A673 (cell line): ENCODE measurements at places on chromosomes 12 and 14.

GRCh38 chr14:77965919-77966435, 166.1 kb downstream of the ADCK1 start:
- DNase-seq, result no peak

DNA sequence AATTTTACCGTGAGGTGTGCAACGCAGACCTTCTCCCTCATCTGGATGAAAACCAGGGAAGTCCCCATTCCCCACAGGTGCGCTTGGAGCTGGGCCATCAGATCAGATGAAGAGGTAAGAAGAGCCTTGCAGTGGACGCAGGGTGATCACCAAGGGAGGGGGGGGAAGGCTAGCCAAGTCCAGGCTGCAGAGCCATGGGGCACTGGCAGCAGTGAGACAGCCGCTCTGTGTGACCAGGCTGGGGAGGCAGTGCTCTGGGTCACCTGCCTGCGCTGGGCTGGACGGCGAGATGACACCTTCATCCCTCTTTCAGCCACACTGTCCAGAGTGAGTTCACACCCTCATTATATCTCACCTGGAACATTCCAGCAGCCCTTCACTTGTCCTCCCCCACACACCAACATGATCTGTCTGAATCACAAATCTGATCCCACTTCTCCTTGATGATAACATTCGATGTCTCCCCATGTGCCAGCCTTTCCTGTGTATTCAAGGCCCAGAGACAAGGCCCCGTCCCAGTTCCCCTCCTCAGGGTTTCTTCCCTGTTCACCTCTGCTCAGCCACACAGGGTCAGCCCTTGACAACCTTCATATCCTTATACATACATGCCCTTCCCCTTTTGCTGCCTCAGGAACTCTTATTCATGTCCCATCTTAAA, 65.9 kb upstream of the VASH1 start:
- no peak for DNase-seq

GRCh38 chr14:32985866-32986265, 47.2 kb downstream of the NPAS3 start:
- DNase-seq, result peak; percentile 65

DNA sequence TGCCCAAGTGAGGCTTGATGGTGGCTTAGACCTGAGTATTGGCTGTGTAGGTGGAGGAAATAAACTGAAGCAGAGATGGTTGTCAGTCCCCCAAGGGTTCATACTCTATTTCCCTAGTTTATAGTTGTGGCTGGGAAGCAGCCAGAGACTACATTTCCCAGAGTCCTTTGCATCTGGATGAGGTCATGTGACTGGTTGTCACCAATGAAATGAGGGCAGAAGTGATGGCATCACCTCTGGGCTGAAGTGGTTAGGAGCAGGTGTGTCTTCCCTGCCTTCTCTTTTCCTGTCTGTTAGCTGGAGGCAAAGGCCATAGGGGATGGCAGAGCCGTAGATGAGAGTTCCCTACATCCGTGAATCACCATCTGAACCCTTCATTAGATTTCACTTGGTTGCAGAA, 16.3 kb upstream of the NOS1 start:
- DNase-seq, result peak; percentile 23

- peak; percentile 68 for DNase-seq
Observed at GRCh38 chr12:107318806-107319532, 225.6 kb upstream of the CRY1 start.

DNA sequence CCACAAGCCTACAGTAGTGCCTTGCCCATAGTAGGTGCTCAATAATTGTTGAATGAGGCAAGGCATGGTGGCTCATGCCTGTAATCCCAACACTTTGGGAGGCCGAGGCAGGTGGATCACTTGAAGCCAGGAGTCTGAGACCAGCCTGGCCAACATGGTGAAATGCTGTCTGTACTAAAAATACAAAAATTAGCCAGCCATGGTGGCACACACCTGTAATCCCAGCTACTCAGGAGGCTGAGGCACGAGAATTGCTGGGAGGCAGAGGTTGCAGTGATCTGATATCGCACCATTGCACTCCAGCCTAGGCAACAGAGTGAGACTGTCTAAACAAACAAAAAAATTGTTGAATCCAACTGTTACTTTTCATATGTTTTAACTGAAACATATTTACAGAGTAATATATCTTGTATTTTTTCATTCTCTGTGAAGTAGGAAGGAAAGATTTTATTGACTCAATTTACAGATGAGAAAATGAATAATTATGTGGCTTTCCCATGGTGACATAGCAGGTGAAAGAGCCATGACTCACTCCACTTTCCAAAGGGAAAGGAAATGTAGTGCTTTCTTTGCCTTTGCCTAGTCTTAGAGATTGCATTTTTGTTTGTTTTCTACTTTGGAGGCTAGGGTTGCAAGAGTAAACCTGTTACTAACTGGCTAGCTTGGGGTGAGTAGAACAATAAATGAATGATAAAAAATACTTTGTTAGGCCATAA, 95.4 kb upstream of the SLC38A4 start:
- no peak for DNase-seq

DNA sequence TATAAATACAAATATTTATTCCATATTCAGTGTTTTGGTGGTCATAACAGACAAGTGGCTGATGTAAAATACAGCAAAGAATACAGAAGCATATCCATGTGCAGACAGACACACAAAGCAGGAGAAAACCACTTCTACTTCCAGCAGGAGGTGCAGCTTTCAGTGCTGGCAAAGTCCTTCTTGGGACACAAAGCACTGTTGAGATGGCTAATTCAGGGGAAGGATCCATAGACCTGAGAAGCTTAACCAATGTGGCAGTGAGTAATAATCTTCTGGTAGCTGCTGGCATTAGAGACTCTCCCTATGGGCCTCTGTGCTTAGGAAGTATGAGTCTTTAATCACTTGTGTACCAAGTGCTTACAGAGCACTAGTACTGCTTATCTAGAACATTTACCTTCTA, 26.8 kb downstream of the AMN1 start:
- peak; percentile 64 for DNase-seq

GRCh38 chr14:26841920-26842741, 244.3 kb upstream of the NOVA1 start:
- peak; percentile 42 for DNase-seq

DNA sequence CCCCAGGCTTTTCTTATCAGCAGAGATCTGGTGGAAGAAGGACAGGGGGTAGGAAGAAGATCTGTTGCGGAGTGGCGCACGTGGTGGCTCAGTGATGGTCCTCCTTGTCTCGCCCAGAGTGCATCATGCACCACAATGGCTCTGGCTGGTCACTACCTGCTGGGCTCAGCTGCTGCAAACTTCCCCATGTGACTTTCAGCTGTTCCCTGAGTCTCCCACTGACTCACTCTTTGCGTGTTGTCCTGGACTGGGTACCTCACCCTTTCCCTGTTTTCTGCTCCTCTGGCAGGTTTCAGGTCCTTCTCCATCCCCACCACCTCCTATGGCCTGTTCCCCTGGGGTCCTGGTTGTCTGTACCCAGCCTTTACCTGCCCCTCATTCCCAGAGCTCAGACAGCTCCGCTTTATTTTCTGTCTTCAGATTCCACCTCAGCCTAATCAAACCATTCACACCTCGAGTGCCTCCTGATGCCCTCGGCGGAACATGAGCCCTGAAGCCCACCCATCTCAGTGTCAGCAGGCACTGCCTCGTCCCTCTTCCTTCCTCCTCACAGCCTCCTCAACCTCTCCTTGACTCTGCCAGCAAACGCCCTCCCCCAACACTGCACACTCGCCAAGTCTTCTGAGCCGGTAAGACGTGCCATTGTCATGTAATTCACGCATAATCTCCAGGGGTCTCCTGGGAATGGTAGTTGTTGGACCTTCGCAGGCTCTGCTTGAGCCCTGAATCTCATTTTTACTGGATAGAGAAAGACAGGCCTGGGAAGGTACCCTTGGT, 1.8 kb downstream of the C1R start:
- DNase-seq, result peak; percentile 46

DNA sequence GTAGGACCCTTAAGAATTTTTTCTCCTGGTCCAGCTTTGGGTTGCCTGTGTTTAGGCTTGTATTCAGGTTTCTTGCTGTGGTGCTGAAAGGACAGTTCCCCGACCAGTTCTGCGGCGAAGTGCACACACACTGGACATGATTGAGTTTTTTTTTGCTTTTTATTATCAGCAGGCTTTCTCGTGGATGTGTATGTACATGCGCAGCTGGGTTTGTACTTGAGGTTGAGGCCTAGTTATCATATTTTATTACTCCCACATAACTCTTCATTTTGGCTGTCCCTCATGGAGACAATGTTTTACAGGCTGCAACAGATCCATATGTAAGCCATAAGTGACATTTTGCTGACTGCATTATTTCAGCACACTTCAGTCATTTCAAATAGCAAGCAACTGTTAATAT, 2.5 kb downstream of the SCN8A start:
- peak; percentile 59 for DNase-seq

GRCh38 chr14:22932146-22932545, 3.0 kb upstream of the PRMT5 start:
- DNase-seq, result no peak

DNA sequence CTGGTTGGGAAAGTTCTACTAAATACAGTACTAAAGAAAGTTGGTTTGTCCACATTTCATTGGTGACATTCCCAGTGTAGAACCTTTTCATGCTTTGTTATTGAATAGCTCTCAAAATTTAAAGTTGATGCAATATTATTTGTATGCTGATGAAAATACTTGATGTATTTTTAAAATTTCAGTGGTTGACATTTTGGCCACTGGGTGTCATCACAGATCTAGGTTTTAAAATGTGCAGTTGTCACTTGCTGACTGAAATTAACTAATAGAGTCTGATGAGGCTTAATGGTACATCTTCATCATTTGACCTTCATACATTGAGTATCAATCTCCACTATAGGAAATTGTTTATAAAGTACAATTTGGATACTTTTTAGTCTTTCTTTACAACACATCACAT, 37.1 kb downstream of the CMAS start:
- DNase-seq, result peak; percentile 32

- DNase-seq, result no peak
Observed at GRCh38 chr14:52003324-52003723, 14.0 kb downstream of the RTRAF start.

- no peak for DNase-seq
Observed at GRCh38 chr14:87094913-87095312, 898.1 kb downstream of the GALC start.

- no peak for DNase-seq
Observed at GRCh38 chr14:31124197-31124596, 83.4 kb downstream of the HECTD1 start.

GRCh38 chr14:80679273-80679672, 262.3 kb downstream of the CEP128 start:
- no peak for DNase-seq

DNA sequence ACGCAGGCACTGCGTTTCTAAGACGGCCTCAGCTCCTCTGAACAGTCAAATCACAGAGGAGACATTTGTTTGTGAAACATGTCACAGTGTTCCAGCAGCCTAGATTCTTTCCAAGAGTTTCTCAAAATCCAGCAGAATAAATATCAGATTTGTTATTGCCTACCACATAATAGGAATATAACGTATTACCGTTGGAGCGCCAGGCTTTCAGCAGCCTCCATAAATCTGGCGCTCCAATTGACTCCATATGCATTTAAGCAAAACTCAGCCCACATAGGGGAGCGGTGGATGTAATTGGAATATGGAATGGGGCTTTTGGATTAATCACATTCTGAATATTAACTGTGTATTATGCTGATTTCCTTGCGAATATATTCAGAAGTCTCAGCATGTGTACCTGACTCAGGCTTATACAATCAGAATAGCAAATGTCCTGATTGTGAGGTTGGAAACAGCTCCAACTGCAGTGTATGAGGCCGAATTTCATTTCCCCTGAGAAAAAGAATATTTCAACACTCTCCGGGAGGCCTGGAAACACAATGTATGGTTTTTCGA, 174.0 kb downstream of the ASCL4 start:
- no peak for DNase-seq

DNA sequence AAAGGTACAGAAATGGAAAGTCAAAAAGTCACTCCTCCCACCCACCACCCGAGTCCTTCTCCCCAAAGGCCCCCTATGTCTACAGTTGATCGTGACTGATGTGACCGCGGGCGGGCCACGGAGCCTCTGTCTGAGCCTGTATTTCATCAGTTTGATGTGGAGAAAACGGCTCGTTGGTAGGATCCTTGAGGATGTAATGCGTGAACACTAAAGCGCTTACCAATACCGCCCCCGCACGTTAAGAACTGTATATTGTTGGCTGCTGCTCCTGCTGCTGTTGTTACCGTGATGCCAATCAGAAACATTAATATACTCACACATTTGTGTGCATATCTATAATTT, 24.6 kb upstream of the UBC start:
- DNase-seq, result peak; percentile 88

GRCh38 chr12:73445658-73446324, 1091.8 kb upstream of the ATXN7L3B start:
- no peak for DNase-seq

- no peak for DNase-seq
Observed at GRCh38 chr12:86052921-86053320, 178.8 kb downstream of the NTS start.

DNA sequence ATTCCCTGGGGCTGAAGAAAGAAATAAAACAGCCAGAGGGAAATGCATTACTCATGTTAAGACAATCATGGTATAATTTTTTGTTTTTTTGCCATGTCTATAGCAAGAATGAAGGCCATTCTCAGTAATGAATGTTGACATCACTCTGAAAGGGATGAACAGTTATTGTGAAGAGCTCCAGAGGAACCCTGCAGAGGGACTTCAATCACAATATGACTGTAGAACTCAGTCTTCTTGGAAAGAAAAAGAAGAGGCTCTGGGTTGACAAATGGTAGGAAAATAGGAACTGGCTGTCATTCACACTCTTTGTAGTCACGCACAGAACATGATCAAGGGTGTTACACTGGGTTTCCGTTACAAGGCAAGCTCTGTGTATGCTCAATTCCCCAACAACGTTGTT, 73.8 kb upstream of the DACT1 start:
- no peak for DNase-seq

DNA sequence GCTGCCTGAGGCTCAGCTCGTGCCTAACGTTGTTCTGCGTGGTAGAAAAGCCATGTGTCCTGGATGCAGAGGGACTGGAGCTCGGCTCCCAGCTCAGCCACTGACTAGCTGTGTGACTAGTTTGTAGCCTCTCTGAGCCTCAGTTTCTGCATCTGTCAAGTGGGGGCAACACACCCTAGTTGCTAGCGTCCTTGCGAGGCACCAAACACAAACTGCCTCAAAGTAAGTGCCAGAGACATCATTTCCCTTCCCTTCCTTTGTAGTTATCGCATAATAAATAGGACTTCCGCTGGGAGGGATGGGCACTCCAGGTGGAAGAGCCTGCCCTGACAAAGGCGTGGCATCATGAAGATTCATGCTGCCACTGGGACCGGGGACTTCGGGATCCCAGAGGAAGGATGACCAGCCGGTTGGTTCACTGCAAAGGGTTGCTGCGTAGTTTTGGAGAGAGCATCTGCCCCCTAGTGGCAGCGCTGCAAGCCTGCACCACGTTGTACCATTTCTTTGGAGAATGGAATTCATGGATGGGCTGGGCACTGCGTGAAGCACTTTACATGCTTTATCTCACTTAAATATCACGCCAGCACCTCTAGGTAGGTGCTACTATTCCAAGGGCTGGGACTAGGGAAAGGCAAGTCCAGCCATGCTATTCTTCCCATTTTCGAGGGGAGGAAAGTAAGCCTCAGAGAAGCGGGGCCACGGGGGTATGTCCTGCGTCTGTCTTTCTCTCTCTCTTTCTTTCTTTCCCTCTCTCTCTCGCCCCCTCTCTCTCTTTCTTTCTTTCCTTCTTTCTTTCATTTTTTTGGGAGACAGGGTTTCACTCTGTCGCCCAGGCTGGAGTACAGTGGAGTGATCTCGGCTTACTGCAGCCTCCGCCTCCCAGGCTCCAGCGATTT, 4.6 kb downstream of the CCDC197 start:
- DNase-seq, result peak; percentile 69

GRCh38 chr12:597926-598568, 65.2 kb downstream of the NINJ2 start:
- peak; percentile 18 for DNase-seq

- no peak for DNase-seq
Observed at GRCh38 chr14:22583994-22584393, 5.0 kb downstream of the DAD1 start.
